ENCODE measurements at places on chromosomes 4 and X.

GRCh38 chr4:1778642-1779392, 14.3 kb upstream of the FGFR3 start:
- DNase-seq, result no peak

- DNase-seq, result no peak
Observed at GRCh38 chr4:55528491-55528890, 18.2 kb downstream of the CLOCK start.

- DNase-seq, result no peak
Observed at GRCh38 chrX:78957768-78958130, 12.6 kb downstream of the P2RY10 start.

- DNase-seq, result no peak
Observed at GRCh38 chr4:142512161-142512560, 333.9 kb downstream of the INPP4B start.

- DNase-seq, result no peak
Observed at GRCh38 chrX:72365126-72365525, 59.4 kb upstream of the CITED1 start.
